ENCODE measurements at places on chromosomes 2 and 18.

- DNase-seq, result no peak
Measured at GRCh38 chr18:47815486-47816270, 114.8 kb downstream of the SMAD2 start.

DNA sequence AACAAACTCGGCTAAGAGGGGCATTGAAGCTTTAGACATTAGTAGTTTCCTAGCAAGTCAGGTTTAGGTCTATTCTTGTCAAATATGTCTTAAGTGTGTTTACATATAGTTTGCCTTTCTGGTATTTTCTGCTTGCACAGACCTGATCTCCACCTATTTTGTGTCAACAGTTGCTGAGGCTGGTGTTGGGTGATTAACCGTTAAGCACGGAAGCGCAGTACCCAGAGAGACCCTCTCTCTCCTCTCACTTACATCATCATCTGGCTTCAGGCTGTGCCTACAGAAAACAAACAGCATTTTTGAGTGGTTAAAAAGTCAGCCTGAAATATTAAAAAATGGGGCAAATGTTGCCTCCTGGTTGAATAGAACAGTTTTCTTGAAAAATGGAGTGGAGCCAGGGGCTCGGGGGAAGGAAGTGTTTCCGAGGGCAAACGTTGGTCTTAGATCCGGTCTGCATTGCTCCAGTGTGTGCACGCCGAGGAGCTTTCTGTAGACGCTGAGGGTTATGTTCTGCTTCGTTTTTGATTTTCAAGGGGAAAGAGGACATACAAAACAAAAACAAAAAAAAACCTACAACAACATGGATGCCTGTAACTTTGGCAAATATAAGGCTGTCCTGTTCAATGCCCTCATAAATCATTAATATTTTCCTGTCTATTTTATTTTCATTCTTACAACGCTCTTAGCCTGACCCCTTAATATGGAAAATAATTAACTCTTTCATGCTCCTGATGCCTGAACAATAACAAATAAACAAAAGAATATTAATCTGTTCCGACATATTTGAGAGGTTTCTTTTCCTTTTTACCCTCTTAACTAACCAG is 120.8 kb downstream of the MEIS1 start:
- DNase-seq, result no peak

GRCh38 chr2:139170406-139170805 is 390.2 kb upstream of the NXPH2 start:
- DNase-seq, result no peak

- DNase-seq, result no peak
Measured at GRCh38 chr18:11125492-11126315, 23.7 kb downstream of the PIEZO2 start.

DNA sequence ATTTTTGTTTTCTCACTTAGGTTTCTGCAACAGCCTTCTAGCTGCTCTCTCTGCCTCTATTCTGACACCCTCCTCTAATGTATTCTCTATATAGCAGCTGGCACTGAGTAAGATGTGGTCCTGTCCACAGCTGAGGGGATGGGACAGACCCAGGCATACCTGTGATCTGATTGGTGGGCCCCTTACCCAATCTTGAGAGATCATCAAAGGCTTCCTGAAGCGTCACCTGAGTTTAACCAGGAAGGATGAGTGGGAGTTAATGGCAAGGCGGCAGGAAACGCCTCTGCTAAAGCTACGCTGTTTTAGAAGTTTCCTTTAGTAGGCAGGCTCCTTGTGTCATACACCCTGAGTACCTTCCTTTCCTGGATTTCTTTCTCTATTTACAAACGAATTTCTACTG is 5.7 kb upstream of the TET3 start:
- no peak for DNase-seq

DNA sequence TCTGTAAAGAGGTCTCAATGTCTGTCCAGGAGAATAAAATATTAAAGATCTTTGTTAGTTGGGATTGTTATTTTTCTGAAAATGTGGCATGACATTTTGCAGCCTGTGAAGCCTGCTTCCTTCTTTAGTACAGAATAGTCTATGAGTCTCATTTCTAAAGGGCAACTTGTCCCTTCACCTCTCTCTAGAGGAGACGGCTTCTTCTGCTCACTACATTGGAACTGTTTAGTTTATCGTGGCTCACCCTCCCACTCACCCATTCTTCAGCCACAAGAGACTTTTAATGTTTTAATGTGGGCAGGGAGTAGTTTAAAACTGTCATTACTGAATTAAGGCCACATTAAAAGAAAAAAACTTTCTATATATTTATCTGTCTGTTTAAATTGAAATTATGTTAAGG is 161.0 kb downstream of the BARD1 start:
- no peak for DNase-seq

GRCh38 chr2:24691806-24692205 is 101.4 kb downstream of the PTRHD1 start:
- DNase-seq, result no peak

DNA sequence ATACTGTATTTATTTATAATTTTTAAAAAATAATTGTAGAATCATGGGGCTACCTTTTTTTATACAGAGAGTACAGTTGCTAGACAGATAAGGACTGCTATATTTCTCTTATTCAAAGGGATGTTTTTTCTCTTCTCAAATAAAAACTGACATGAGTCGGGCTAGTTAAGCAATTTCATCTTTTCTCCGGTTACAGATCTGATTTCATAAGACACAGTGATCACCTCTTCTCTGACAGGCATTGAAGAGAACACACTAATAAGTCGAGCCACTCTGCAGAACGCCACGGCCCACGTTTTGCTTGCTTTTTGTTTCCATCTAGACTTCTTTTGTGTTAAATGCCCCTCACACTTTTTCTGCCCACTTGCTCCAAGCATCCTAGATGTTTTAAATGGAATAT is 85.4 kb downstream of the HNRNPLL start:
- DNase-seq, result no peak

DNA sequence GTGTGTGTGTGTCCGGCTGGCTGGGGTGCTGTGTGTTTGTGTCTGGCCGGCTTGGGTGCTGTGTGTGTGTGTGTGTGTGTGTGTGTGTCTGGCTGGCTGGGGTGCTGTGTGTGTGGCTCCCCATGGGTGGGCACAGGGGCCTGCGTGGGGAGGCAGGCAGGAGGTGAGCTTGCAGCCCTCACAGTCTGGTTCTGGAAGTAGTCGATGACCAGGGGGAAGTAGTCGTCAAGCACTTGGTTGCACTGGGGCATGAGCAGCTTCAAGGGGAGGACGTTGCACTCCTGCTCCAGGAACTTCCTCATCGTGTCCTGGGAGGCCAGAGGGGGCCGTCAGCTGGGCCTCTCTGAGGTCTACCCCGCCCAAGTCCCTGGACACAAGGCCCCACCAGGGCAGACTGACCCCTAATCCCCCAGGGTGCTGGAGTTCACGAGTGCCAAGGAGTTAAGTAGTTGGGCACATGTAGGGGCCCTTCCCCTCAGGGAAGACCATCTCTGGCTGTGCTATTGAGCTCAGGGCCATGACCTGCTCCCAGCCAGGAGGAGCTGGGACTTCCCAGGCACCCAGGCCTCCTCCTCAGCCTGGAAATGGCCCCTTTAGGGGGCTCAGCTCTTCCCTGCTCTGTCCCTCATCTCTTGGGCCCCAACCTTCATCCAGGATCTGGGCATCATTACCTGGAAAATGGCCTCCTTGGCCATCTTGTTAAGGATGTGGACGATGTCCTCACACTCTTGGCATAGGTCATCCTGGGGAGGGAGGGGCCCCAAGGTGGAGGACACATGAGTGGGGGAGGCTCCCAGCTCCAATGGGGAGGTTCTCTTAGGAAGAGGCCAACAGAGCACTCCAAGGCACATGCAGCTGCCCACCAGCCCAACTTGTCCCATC is 1.3 kb downstream of the SFTPB start:
- no peak for DNase-seq

GRCh38 chr18:25075331-25075730 is 276.6 kb downstream of the ZNF521 start:
- DNase-seq, result no peak

DNA sequence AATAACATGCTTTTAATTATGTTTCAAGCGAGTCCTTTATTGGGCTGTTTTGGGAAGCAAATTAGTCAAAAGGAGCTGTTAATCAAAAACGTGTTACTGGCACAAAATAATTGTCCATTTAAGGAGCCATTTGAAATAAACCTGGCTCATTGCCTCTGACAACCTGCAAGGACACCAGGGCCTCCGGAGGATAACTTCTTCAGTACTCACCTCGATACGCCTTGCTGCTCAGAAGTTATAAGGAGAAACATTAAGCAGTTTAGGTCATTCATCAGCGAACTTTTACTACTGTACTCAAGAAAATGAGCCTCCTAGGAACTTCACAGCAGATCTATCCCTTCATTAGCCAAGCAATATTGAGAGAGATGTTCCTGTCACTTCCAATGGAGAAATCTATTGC is 1579.2 kb upstream of the ACVR2A start:
- DNase-seq, result no peak

DNA sequence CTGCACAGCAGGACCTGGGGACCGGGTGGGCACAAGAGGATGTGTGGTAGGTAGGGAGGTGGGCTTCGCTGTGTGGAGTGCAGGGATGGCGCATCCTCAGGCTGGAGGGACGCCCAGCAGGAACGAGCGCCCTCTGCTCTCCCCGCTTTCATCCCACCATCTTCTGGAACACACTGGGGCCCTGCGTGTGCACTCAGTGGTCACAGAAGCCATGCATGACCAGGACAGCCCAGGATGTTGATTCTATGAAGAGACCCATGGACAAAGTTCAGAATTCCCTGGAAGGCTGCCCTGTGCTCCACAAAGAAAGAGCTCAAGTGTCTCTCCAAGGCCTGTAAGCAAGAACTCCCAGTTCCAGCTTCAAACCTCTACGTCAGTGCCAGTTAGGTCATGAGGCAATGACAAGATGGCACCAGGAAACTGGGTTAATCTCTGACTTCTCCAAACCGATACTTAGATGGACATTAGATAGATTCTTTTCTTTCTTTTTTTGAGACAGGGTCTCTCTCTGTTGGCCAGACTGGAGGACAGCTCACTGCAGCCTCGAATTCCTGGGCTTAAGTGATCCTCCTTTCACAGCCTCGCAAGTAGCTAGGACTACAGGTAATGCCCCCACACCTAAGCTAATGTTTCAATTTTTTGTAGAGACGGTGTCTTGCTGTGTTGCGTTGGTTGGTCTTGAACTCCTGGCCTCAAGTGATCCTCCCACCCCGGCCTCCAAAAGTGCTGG is 3.4 kb downstream of the SLC66A2 start:
- no peak for DNase-seq

DNA sequence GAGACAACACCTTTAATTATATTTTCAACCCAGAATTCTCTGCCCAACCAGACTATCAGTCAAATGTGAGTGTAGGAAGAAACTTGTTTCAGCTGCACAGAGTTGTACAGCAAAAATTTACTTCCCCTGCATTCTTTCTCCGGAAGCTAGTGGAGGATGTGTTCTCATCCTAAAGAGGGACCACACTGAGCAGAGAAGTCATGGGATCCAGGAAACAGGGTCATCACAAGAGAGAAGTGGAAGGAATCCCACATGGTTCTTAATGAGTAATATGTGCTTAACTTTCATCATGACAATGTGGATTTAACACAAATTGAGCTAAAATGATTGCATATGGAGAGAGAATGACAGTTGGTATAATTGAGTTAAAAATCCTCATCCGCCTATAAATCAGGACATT is 78.2 kb downstream of the INPP4A start:
- no peak for DNase-seq

GRCh38 chr2:199739413-199740110 is 111.4 kb downstream of the FTCDNL1 start:
- DNase-seq, result peak; percentile 54
